ENCODE measurements at places on chromosomes 7 and 10.

DNA sequence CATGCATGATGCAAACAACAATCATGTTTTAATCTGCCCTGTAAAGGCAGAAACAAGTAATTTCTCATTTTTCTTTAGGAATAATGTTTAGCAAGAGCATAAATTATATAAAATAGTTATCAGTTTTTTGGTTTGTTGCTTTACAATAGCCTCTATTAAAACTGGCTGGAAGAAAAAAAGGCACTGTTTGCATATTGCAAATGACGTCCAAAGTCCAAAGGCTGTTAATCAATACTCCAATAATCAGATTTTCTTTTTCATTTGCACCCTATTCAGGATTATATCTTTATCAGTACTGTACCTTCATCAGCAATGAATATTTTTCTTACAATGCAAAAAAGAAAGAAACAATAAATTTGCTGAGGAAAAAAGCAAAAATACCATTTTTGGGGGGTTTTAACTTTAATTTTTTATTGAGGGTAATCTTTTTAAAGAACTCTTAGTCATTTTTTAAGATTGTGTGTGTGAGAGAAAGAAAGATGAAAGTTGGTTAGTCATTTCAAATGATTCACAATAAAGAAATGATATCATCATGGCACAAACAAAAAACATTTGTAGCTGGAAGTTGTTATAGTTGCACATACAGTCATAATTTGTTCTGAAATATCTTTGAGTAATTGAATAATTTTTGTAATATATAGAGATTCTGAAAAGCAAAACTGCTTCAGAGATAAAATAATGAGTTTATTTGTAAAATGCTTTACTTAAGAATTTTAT is 44.4 kb upstream of the AKR1C2 start:
- no peak for DNase-seq

- no peak for DNase-seq
These were observed 28.5 kb downstream of the EPC1 start for GRCh38 chr10:32318476-32318896.

- no peak for DNase-seq
These were observed 126.5 kb upstream of the ZNF438 start for GRCh38 chr10:31158011-31158658.

DNA sequence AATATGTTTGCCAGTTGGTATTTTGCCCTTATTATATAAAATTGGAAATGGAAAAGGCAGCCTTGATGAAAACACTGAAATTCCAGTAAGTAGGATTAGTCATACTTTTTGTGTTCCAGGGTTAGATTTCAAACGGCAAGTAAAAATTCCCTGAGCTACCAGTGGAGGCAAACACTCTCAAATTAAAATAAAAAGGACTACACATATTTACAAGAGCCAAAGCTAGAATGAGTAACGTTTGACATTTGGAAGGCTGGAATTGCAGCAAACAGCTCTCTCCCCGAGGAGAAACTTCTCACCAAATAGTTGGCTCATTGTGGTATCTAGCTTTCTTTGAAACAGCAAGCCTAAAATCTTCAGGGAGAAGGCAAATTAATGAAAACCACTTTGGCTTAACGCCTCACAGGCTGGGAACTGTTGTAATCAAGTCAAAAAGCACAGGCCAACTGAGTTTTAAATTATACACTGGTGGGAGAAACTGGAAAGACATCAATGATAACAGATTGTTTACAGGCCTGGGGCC is 288.4 kb downstream of the SNX13 start:
- DNase-seq = peak; percentile 80

DNA sequence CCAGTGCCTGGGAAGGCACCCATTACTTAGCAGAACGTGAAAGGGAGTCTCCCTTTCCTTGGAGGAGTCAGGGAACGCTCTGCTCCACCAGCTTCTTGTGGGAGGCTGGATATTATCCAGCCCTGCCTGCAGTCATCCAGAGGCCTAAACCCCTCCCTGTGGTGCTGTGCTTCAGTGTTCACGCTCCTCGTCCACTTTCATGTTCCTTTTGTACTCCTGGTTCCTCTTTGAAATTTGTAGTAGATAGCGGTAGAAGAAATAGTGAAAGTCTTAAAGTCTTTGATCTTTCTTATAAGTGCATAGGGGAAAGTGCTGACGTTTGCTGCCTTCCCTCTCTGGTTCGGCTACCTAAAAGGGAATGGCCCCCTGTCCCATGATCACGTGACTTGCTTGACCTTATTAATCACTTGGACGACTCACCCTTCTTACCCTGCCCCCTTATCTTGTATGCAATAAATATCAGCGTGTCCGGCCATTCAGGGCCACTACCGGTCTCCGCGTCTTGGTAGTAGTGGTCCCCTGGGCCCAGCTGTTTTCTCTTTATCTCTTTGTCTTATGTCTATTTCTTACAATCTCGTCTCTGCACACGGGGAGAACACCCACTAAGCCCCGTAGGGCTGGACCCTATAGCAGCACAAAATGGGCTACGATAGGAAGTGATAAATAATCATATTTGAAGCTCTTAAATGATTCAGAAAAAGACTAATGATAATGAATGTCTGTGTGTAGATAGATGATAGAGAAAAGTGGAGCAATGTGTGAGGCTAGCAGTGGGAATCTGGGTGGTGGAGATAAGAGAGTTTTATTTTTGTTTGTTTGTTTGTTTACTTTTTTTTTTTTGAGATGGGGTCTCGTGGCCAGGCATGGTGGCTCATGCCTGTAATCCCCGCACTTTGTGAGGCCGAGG is 5.8 kb upstream of the ESYT2 start:
- DNase-seq = no peak

DNA sequence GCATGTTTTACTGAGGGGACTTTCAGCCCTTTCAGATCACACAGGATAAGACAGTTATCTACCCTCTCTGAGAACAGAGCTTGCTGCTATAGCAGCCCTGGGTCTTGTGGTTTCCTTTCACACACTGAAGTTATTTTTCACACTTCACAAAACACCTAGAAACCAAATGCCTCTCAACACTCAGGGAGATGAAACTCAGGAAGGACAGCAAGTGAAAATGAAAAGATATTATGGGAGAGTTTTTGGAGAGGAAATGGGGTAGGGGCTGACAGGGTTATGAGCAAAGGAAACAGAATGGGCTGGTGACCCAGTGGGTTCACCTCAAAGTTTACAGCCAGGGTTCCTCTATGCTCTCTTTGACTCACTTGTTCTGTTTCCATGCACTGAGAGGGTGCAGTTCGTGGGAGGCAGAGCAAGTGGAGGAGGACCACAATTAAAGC is 17.0 kb upstream of the GIMAP2 start:
- no peak for DNase-seq

DNA sequence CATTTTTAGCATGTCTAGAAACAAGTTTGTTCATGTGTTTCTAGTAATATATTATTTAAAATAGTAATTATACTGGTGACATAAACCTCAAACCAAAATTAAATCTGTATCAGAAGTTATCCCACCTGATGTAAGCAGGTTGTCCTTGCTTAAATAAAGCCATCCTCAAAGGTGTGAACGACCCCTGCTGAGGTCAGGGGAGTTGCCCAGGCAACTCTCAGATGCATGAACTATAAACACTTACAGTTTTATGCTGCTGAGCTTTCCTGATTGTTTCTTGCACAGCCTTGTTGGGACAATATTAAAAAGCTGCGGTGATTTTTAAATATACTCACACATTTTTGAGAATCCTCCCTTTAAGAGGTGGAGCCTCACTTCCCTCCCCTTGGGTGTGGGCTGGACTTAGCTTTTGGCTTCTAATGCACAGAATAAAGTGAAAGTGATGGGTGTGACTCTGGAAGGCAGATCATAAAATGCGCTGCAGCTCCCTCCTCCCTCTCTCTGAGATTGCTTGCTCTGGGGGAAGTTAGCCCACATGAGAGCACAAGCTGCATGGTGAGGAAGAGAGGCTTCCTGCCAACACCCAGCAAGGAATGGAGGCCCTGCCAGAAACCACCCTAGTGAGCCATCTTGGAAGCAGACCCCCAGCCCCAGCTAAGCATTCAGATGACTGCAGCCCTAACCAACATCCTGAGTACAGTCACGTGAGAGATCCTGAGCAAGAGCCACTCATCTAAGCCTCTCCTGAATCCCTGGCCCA is 152.7 kb downstream of the SKIDA1 start:
- DNase-seq = peak; percentile 83

- DNase-seq = no peak
These were observed 175.6 kb upstream of the VWC2 start for GRCh38 chr7:49597805-49598204.

DNA sequence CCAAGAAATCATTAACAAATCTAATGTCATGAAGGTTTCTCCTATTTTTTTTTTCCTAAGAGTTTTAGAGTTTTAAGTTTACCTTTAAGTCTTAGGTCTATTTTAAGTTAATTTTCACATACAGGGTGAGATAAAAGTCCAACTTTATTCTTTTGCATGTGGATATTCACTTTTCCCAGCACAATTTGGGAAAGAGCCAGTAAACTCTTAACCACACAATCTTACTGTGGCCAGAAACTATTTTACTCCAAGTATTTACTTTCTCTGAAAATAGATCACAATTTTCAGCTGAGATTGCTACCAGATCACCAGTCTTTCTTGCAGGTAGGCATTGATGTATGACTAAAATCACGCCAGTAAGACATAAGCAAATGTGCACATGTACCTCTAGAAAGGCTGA is 728.5 kb downstream of the TNS3 start:
- DNase-seq = no peak

DNA sequence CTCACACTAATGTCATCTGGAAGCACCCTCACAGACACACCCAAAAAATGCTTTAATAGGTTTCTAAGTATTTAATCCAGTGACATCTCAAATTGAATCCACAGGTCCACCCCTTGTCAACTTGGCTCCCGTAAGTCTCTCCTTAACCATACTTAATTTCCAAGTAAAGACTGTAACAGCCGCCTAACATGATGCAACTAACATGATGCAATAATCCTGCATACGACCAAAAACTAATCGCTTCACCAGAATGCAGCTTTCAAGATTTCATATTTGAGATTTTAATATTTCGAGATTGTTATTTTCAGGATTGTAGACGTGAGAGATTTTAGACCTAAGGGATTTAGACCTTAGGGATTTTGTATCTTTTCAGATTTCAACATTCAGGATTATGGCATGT is 3.7 kb upstream of the HDAC9 start:
- no peak for DNase-seq

DNA sequence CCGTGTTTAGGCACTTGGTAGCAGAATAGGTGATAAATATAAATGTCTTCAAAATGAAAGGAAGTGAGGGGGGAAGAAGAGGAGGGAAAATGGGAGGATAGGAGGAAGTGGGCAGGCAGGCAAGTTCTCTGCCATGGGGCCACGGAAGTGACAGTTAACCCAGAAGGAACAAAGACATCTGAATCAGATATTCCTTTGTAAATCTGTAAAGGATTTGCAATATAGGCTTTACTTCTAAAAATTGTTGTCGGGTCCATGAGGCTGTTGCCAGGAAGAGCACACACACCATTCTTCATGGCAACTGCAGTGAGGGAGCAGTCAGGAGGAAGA is 23.7 kb upstream of the RASSF4 start:
- DNase-seq = no peak

GRCh38 chr7:39754326-39755120 is 131.2 kb downstream of the RALA start:
- peak; percentile 63 for DNase-seq

DNA sequence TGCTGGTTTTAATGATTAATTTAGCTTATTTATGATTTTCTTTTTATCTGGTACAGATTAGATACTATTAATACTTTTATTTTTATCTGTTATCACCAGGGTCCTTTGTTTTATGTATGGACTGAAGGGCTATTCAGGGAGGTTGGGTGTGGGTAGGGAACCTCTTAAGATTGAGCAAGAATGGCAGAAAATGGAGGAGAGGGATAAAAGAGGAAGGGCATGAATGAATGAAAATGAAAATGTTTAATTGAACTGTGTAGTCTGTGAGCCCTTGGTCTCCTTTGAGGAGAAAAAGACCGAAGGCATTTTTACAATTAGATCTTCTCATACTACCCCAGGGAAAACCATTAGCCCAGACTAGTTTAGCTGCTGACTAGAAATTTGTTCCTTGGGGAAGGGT is 93.1 kb downstream of the CDK14 start:
- DNase-seq = no peak

GRCh38 chr7:104900525-104901239 is 113.3 kb upstream of the KMT2E start:
- no peak for DNase-seq

DNA sequence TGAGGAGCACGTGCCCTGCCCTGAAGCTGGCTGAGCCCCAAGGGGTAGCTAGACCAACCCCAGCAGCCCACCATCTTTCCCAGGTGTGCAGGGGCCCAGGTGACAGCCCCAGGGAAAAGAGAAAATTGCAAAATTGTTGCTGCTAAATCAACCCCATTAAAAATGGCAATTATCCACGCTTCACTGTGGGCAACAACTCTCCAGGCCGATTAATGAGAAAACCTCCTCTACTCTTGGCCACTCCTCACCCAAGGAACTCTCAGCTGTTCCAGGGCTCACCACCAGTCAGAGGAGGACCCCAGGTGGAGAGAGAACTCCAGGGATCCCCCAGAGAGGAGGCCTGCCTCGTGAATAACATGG is 516.1 kb upstream of the MGMT start:
- DNase-seq = no peak

DNA sequence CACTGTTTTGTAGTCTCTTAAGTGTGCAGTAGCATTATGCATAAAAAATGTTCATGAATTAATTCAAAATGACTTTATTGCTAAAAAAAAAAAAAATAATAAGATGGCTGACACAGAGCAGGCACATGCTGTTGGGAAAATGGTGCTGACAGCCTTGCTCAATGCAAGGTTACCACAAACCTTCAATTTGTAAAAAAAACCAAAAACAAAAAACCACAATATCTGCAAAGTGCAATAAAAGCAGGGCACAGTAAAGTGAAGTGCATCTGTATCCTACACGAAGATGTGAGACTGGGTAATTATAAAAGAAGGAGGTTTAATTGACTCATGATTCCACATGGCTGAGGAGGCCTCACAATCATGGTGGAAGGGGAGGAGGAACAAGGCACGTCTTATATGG is 185.8 kb downstream of the USP6NL start:
- DNase-seq = no peak

GRCh38 chr7:27163288-27164044 is 1.9 kb downstream of the HOXA9 start:
- DNase-seq = no peak
